ENCODE measurements at places on chromosomes 3 and 15. TPM values are rescaled to one million over a fixed set of nuclear protein-coding genes. Genes with fewer than 3 reads are reported as not detected.

ADGRG7 gene
- total RNA-seq, result not detected

CCR2 gene
- total RNA-seq, result not detected

MITF gene
- total RNA-seq, result 6.6 TPM

COLQ gene
- 0.29 TPM for total RNA-seq

DISP2 gene
- 0.14 TPM for total RNA-seq

GATM gene
- total RNA-seq, result 0.29 TPM
